ENCODE measurements at places on chromosomes 1 and 21.

DNA sequence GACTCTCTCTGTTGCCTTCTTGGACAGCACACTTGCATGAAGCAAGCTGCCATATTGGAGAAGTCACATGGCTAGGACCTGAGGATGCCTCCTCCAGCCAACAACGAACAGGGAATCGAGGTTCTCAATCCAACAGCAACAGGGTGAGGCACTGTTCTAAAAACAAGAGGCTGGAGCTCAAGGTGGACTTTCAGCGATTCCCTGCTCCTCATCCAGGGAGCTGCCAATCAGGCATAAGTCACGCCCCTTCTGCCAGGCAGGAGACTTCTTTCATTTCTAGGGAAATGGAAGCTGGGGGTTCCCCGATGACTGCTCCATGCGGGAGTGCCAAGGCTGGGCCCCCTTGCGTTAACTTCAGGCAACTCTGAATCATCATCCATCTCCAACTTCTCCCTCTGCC is 22.7 kb upstream of the IFNAR1 start:
- DNase-seq: peak; percentile 57

GRCh38 chr1:114353262-114353661 is 157.7 kb downstream of the TRIM33 start:
- peak; percentile 48 for DNase-seq

DNA sequence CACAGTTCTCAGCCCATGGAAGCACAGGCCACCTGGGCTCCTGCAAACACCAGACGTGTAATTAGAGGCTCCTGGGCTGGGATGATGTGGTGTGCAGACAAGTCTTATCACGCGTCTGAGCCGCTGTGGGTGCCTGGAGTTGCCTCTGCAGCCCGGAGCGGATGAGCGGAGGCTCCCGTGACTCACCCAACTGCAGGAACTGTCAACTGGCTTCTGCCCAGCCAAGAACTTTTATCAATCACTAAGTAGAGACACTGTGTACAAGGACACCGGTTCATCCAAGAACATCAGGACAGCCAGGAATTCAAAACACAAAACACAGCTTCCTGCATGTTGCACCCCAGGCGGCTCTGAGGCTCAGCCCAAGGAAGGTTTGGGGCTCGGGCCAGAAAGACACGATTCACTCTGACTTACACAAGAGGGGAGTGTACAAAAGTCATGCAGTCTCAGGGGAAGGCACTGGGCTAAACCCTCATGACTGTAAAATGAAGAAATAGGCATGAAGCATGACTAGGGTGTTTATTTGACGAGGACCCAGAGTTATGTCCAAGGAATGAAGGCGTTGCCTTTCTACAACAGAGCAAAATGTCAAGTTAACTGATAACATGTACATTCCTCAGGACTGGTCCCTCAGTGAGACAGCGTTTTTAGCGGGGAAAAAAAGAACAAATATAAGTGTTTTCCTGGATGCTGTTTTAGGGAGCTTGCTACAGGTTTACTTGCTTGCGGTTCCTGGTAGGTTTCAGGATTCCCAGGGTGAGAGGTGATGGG is 21.1 kb downstream of the ERRFI1 start:
- peak; percentile 92 for DNase-seq

DNA sequence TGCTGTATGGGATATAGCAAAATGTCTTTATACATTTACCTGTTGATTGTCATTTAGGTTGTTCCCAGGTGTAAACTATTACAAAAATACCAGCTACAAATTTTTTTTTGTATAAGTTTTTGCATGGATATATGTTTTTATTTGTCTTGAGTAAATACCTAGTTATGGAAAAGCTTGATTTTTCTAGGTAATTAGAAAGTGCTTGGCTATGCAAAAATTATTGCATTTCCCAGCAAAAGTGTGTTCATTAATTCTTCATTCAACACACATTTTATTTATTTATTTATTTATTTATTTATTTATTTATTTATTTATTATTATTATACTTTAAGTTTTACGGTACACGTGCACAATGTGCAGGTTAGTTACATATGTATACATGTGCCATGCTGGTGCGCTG is 22.1 kb downstream of the PDE4B start:
- DNase-seq: no peak

DNA sequence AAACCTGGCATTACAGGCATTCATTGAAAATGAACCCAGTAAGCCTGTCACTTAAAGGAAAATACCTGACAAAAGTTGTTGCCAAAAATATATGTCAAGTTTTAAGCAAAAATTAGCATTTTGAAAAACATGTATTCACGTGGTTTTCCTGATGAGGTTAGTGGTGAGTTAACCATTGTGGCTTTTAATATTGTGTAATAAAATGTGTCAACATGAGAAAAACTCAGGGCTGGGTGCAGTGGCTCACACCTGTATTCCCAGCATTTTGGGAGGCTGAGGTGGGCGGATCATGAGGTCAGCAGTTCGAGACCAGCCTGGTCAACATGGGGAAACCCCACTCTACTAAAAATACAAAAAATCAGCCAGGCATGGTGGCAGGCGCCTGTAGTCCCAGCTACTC is 731.4 kb downstream of the KCNT2 start:
- DNase-seq: no peak

DNA sequence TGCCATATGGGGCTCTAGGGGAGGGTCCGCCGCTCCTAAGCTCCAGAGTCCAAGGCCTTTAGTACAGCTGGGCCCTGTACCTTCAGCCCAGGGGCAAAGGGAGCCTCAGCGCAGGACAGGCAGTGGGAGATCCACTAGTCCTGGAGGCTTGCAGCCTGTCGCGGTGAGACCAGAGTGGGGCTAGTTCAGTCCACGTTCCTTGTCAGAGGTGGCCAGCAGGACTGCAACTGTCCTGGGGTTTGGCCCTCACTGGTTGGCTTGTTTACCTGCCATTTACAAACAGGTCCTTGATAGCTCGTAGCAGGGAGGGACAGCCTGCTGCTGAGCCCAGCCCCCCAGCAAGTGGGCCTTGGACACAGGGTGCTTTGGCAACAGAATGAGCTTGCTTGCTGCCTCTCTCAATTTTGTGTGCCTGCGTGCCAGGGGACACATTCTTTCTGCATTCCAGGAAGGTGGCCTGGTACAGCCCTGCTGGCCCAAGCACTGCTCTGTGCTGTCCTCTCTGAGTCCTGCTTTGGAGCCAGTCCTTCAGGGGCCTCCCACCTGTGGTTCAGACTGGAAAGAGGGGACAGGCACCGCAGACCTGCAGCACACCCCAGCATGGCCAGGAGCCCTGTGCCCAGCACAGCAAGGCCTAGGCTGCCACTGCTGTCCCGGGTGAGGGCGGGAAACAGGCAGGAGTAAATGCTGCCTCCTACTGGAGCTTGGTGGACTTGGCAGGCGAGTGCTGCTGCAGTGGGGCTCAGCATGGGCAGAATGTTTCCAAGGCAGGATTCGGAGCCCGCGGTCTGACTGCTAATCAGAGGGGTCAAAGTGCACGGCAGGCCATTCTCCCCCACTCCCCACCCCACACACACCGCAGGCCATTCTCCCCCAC is 15.2 kb downstream of the H6PD start:
- DNase-seq: peak; percentile 61

GRCh38 chr21:31426235-31426797 is 82.3 kb upstream of the TIAM1 start:
- no peak for DNase-seq

DNA sequence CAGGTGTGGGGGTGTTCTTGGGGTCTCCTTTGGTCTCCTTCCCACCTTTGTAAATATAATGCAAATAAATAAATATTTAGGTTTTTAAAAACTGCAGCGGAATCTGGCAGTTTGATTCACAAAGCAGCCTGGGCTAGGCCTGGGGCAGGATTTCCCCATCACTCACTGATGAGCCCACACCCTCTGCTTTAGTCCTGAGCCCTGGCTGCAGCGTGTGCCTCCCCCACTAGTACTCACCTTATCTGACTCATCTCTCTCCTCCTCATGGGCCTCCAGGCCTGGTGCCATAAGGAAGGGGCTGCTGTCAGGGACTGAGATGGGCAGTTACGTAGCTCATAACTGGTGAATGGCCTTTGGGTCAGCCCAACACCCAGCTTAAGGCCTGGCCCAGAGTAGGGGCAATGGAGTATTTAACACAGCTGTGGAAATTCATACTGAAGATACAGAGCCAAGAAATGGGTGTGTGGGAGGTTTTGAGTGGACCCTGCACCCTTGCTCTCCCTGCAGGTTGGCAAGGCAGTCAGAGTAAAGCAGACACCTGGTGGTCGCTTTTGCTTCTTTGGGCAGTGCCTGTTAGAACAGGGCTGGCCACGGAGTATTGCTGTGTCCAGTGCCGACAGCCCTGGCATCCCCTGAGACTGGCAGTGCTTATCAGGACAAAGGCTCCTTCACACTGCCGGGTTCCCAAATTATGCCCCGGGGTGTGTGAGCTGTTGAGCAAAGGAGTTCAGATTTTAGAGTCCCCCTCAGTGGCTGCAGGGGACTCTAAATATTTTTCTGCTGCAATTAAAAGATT is 39.7 kb downstream of the AZIN2 start:
- no peak for DNase-seq

DNA sequence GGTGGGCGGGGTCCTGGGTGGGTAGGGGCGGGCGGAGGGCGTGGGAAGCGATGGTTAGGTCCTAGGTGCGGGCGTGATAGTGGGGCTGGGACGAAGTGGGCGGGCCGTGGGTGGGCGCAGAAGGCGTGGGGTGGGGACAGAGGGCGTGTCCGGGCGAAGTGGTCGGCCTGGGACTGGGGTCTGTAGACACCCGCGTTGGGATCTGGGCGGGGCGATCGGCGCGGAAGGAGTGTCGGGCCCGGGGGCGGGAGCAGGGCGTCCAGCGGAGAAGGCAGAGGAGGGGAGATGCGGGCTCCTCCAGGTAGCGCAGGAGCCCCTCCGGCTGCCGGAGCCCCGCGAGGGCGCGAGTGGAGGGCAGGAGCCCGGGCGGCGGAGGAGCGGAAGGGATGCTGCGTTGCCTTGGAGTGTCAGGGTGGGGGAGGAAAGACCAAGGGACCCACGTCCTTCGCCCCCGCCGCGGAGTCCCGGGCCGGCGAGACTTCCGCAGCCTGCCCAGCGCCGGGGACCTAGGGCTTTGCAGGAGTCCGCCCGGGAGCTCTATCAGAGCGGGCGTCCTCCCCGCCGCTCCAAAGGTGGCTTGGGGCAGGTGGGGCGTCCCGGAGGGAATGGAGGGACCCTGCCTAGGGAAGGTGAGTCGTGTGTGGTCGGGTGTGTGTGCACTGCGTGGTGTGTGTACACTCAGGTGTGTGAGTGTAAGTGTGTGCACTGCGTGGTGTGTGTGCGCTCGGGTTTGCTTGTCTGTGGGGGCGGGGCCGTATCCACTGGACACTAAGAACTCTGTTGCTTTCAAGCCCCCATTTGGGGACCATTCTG is 27.0 kb upstream of the PRSS38 start:
- peak; percentile 22 for DNase-seq

GRCh38 chr1:109193653-109194590 is 19.8 kb upstream of the SARS1 start:
- peak; percentile 71 for DNase-seq

DNA sequence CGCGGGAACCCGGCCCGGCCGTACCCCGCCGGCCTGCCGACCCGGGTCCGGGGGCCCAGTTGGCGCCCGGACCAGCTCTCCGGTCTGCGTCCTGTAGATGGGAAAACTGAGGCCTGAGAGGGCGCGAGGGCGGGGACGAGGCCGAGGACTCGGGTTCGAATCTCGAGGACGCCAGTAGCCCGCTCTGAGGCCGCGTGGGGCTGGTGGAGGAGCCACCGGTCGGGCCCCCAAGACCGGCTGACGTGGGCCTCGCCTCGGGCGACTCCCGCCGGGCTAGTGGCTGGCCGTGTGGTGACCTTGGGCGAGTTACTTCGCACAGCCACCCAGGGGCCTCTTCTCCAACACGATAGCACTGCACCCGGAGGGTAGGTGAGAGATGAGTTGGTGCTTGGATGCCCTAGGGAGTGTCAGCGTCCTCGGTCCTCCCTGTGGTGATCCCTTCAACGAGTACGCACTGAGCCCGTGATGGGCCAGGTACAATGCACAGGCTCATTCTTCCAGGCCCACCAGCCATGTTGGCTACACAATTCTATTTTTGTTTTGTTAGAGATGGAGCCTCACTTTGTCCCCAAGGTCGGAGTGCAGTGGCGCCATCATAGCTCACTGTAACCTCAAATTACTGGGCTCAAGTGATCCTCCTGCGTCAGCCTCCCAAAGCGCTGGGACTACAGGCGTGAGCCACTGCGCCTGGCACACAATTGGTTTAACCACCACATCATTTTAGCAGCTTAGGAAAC is 404 bp upstream of the SCMH1 start:
- DNase-seq: no peak

DNA sequence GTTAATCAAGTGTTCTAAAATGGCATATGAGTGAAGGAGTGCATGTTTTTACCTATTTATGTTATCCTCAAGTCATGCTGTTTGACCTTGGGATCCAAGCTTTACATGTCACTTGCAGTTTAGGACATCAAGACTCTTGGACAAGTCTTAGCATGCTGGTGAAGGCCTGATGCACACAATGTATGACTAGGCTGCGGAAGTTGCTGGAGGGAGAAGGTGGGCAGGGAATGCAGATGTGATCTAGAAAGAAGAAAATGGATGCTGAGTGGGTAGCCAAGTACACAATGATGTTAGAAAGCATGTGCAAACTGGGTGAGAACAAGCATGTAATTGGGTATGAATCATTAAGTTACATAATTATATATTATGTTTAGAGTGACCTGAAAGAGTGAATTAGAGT is 301.8 kb downstream of the BRINP2 start:
- DNase-seq: no peak

- no peak for DNase-seq
These were observed 121.3 kb downstream of the GRIK3 start for GRCh38 chr1:36913016-36913415.

- DNase-seq: peak; percentile 78
These were observed 39.7 kb upstream of the JUN start for GRCh38 chr1:58823481-58824010.

- DNase-seq: peak; percentile 74
These were observed 16.9 kb downstream of the TCEANC2 start for GRCh38 chr1:54070171-54070837.

GRCh38 chr1:13407811-13408210 is 2.4 kb upstream of the PRAMEF20 start:
- no peak for DNase-seq

DNA sequence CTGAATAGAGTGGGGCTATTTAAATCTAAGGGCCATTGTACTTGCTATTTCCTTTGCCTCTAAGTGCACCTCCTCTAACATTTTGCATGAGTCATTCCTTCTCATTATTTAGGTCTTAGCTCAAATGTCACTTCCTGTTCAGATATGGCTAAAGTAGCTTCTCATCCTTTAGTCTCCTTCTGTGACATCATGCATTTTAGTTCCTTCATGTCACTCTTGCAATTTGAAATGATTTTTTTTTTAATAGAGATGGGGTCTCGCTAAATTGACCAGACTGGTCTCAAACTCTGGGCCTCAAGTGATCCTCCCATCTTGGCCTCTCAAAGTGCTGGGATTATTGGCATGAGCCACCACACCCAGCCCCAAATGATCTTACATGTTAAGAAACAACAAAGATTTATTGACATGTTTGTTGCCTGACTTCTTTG is 6.6 kb downstream of the TBX19 start:
- DNase-seq: peak; percentile 19

GRCh38 chr1:227734856-227735538 is at the start of the genes JMJD4 and SNAP47:
Gene JMJD4, minus strand, starts transcription at chr1:227735302. Its CDS starts 29 bp downstream, at chr1:227735273.
Gene SNAP47, plus strand, starts transcription at chr1:227735435. Its CDS starts 12,302 bp downstream, at chr1:227747737.
- peak; percentile 88 for DNase-seq
